ENCODE measurements at places on chromosomes 11 and 22. TPM values are rescaled to one million over a fixed set of nuclear protein-coding genes. Genes with fewer than 3 reads are reported as not detected.
A peak's percentile ranks its signal among the peaks of the same experiment; 100 is the strongest.

The FBLN1 gene
- total RNA-seq: 238 TPM

- peaks cover 11% of the 10 kb centered on the region for H3K27me3 ChIP-seq
- peak within 1 kb of the TSS; percentile 94 for H3K27ac ChIP-seq
- peaks cover 36% of the 10 kb centered on the region for H3K4me1 ChIP-seq
- DNase-seq: peak; percentile 96
- peak within 1 kb of the TSS; percentile 98 for H3K4me3 ChIP-seq
Measured at GRCh38 chr11:17207317-17208256, at the start of gene PIK3C2A. TSS of gene PIK3C2A (minus strand) at chr11:17207986. CDS start at chr11:17169741, 38,245 bp downstream.

GRCh38 chr11:115199481-115200069, 304.6 kb downstream of the CADM1 start:
- no peaks in the 10 kb centered on the region for H3K27me3 ChIP-seq
- no peak overlapping the region for H3K4me3 ChIP-seq
- peaks cover 12% of the 10 kb centered on the region for H3K4me1 ChIP-seq
- DNase-seq: no peak
- no peaks in the 10 kb centered on the region for H3K36me3 ChIP-seq

GRCh38 chr11:88335284-88335683, 2.3 kb downstream of the CTSC start:
- H3K36me3 ChIP-seq: peaks cover 24% of the 10 kb centered on the region
- H3K4me1 ChIP-seq: peaks cover 20% of the 10 kb centered on the region
- H3K27ac ChIP-seq: no peak overlapping the region

DNA sequence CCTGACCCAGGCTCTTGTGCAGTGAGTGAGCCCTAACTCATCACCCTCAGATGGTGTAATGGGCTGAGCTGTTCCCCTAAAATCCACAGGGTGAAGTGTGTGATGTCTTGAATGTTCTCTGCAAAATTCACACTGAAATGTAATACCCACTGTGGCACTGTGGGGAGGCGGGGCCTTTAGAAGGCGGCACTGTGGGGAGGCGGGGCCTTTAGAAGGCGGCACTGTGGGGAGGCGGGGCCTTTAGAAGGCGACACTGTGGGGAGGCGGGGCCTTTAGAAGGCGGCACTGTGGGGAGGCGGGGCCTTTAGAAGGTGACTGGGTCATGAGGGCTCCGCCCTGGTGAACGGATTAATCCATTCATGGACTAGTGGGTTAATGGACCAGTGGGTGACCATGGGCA, 33.0 kb downstream of the CHID1 start:
- H3K27me3 ChIP-seq: peaks cover 3% of the 10 kb centered on the region
- no peak overlapping the region for H3K4me3 ChIP-seq
- H3K4me1 ChIP-seq: peaks cover 4% of the 10 kb centered on the region
- H3K36me3 ChIP-seq: peaks cover 29% of the 10 kb centered on the region

DNA sequence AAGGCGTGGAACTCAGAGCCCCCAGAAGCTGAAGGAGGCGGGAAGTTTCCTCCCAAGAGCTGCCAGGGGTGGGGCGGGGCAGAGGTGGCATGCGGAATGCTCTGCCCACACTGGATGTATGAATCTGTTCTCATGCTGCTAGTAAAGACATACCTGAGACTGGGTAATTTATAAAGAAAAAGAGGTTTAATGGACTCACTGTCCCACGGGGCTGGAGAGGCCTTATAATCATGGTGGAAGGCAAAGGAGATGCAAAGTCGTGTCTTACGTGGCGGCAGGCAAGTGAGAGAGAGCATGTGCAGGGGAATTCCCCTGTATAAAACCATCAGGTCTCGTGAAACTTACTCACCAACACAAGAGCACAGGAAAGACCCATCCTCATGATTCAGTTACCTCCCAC, 57.6 kb downstream of the SMIM38 start:
- peaks cover 11% of the 10 kb centered on the region for H3K27me3 ChIP-seq
- H3K4me1 ChIP-seq: no peaks in the 10 kb centered on the region
- no peak overlapping the region for H3K4me3 ChIP-seq
- no peak overlapping the region for H3K27ac ChIP-seq
- no peaks in the 10 kb centered on the region for H3K36me3 ChIP-seq

- H3K27ac ChIP-seq: no peak overlapping the region
- H3K27me3 ChIP-seq: no peaks in the 10 kb centered on the region
Measured at GRCh38 chr11:8768625-8769333, 86.2 kb downstream of the RPL27A start.

Measured in endothelial cell (in vitro differentiated cells).